ENCODE measurements at places on chromosomes 4 and X.

DNA sequence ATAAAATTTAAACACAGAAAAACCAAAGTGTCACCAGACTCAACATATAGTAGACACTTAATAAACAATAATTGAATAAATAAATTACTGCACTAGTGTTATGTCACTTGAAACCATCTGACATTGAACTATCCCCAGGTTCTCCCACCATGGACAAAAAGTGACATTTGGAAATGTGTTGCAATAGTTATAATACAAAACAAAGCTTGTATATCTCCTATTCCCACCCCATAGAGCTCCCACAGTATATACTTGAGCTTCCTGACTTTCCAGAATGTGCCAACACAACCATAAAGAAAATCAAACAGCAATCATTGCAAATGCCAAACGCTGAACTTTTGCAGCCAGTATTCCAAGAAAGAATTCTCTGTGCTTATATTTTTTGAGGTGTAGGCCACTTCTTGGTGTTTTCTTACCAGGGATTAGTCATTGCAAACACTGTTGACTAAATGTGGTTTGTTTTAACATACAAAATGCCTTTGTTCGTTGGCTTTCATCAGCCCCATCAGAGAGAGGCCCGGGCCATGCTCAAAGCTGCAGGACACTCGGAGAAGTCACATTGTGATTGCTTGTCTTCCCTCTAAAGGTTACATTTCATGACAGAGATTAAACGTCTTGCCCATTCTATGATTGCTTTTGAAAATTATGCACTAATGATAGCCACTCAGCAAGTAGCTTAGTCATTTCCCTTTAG lies 33.8 kb downstream of the PPARGC1A start:
- DNase-seq, result peak; percentile 19

- DNase-seq, result no peak
Measured at GRCh38 chr4:40289366-40290188, 45.6 kb upstream of the CHRNA9 start.

DNA sequence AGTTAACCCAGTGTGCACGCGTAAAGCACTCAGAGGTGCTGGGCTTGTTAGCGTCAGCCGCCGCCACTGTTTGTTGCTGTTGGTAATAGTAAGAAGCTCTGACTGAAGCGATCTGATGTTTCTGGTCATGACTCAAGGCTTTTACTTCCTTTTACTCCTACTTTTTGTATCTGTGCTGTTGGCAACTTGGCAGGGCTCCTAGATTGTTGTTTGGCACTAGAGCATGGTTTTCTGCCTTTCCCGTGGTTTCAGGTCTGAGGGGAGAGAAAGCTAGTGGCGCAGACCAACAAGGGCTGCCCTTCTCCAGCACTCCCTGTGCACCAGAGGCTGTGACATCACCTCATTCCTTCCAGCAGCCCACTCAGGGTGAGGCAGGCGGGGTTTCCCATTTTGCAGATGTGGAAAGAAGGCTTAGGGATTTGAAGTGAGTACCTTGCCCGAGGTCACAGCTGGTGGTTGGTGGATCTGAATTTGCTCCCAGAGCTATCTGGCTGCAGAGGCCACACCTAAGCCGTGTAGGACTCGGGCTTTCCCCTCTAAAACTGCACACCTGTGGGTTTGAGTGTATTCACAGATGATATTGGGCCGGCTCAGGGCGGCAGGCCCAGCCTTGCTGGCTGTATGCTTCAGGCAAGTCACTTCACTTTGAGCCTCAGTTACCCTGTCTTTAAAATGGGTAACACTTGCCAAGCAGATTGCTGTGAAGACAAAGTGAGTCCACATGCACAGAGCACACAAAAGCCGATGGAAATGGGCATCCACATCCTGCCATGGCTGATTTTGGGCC lies 51.2 kb upstream of the TADA2B start:
- no peak for DNase-seq

DNA sequence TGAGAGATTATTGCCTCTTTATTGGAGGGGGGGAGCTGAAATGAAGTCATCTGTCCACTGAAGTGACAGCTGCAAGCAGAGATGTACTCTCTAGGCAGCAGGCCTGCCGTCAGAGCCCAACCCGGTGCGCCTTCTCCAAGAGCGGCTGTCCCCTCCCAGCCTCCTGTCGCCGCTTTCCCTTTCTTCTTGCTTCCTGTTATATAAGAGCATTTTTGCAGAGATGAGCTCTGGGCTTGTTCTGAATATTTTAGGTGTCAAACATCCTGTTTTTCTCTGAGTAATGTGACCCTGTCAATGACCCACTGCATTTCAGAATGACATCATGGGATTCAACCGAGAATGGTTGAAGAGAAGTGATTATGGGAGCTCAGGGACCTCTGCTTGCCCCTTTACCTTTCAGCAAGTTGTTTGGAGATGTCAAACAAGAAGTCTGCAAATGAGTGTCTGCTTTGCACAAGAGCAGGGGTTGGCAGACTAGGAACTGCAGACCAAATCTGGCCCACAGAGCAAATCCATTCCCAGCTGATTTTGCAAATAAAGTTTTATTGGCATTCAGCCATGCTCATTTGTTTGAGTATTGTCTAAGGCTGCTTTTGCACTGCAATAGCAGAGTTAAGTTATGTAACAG lies 79.9 kb downstream of the SLC9A6 start:
- no peak for DNase-seq

- no peak for DNase-seq
Measured at GRCh38 chrX:1416327-1416784, 24.4 kb upstream of the SLC25A6 start.

DNA sequence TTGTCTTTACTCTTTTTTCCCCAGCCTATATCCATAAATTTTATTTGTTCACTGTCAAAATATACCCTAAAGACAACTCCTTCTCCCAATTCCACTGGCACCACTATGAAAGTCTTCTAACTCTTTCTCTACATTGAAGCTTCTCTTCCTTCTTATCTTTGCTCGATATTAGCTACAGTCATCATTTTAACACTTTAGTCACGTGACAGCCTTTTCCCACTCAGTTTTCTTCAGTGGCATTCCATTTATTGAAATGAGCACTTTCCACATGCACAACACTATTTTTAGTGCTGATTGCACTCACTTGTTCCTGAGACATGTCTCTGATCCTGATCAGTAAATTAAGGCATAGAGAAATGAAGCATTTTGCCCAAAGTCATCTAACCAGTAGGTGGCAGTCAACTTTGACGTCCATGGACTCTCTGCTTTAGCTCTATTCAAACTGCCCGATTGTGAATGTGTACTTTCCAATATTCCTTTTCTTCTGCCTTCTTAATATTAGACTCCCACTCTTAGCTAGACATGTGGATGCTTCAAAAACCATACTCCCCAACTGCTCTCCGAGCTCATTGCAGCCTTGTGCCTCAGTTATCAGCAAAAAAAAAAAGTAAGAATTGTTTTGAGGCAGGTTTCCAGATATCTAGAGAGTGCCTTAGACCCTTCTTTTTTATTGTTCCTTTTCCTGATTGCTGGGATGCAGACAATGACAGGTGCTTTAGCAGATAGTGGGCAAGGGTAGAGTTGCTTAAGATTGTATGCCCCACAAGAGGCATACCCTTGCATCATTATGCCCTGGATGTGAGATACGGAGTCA lies 394.4 kb upstream of the ADGRL3 start:
- DNase-seq, result no peak

GRCh38 chr4:36326476-36327029 lies 45.1 kb downstream of the DTHD1 start:
- DNase-seq, result no peak

DNA sequence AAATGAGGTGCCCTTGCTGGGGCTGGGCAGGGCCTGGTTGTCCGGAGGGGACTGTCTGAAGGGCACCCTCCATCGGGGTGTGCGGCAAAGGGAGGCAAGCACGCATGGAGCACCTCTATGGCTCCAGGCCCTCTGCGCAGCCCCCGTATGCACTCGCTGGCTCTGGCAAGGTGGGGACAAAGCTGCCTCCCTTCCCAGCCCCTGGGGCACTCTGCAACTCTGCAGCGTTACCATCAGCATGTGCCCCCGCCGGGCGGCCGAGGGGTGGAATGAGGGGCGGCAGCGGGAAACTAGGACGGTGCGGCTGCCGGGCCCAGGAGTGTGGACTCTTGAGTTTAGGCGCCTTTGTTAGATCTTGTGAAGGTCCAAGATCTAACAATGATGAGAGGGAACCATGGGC lies 26.4 kb downstream of the TRMT44 start:
- DNase-seq, result no peak

Measured in T1000 (cell line).